ENCODE measurements at places on chromosomes 16 and 17. TPM values are rescaled to one million over a fixed set of nuclear protein-coding genes. Genes with fewer than 3 reads are reported as not detected.

C17orf67 gene
- 0.87 TPM for total RNA-seq

CFAP97D1 gene
- under 0.01 TPM for total RNA-seq

TP53TG3F gene
- total RNA-seq = not detected

TBX6 gene
- 0.11 TPM for total RNA-seq

KRTAP16-1 gene
- total RNA-seq = not detected

KRTAP9-7 gene
- total RNA-seq = not detected

OR1A1 gene
- not detected for total RNA-seq

KRT9 gene
- not detected for total RNA-seq

GRAPL gene
- not detected for total RNA-seq

IFI35 gene
- 26.0 TPM for total RNA-seq

C16orf96 gene
- not detected for total RNA-seq

KLHL10 gene
- total RNA-seq = not detected

SCO1 gene
- total RNA-seq = 19.2 TPM
